ENCODE measurements at places on chromosomes 12 and 14.

DNA sequence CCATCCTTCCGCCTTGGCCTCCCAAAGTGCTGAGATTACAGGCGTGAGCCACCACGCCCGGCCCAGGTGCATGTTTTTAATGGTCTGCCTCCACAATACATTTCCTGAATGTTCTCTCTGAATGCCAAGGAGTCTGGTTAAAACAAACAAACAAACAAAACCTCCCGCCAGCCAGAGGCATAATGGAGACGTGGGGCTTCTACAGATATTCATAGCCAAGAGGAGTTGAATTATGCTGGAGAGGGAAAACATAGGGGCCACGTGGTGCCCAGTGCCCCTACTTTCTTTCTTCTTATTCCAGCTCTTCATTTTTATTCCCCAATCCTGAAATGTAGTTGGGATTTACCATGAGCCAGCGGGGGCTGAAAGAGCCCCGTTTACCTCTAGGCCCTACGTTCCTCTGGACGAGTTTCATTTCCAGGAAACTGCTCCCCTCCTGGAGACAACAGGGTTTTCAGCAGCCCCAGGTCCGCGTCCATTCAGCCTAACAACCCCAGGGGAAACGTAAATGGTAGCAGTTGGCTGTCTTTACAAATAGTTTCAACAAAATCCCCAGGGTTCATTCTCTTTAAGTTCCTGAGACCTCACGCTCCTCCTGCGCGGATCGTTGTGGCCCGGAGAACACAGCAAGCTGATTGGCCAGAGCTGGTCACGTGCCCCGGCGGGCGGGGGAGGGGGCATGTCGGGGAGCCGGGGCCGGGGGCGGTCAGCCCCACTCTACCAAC lies 108.5 kb upstream of the ESRRB start:
- no peak for DNase-seq

- no peak for DNase-seq
Measured at GRCh38 chr12:84408936-84409335, 503.7 kb downstream of the SLC6A15 start.

- no peak for DNase-seq
Measured at GRCh38 chr12:123268850-123269249, 2.8 kb downstream of the CDK2AP1 start.

GRCh38 chr12:67471810-67472209 lies 176.7 kb upstream of the DYRK2 start:
- DNase-seq: no peak

DNA sequence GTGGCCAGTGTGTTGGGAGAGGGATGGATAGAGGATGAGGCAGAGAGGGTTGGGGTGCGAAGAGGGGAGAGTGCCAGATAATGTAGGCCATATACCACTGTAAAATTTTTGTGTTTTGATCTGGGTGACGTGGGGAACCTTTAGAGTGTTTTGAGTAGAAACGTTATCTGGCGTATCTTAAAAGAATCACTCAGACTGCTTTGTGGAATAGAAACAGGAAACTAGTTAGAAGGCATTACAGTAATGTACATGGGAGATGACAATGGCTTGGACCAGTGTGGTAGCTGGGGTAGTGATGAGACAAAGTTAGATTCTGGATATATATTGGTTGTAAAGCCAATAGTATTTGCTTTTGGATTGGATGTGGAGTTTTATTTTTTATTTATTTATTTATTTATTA lies 20.6 kb downstream of the ATF1 start:
- no peak for DNase-seq

DNA sequence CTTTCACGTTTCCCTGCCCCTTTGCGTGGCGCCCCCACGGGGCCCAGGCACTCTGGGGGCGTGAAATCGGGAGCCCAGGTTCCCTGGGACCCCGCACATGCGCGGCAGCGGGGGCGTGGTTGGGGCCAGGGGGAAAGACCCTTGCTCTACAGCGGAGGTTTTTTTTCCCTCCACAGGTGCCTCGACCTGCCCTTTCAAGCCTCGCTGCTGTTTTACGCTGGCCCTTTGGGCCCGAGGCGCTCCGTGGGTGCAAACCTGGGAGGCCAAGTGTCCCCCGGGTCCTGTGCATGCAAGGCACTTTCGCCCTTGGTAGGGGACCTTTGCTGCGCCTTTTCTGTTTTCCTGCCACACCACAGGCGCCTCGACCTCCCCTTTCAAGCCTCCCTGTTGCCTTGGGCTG lies 329.8 kb downstream of the ALG10 start:
- no peak for DNase-seq

DNA sequence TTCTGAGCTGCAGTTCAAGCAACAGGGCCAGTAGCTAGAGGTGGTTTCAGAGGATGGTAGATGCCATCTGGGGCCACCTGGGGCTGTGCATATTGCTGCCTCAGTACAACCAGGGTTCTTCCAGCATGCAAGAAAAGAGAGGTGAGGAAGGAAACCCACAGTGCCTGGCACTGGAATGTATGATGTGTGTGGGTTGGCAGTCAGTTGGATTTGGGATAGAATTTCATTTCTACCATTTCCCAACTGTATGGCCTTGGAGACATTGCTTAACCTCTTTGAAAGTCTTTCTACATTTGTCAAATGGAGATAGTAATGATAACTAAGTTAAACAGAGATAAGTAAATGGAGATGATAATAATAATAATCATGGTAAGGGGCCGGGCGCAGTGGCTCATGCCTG lies 10.2 kb upstream of the LRRC10 start:
- DNase-seq: no peak

DNA sequence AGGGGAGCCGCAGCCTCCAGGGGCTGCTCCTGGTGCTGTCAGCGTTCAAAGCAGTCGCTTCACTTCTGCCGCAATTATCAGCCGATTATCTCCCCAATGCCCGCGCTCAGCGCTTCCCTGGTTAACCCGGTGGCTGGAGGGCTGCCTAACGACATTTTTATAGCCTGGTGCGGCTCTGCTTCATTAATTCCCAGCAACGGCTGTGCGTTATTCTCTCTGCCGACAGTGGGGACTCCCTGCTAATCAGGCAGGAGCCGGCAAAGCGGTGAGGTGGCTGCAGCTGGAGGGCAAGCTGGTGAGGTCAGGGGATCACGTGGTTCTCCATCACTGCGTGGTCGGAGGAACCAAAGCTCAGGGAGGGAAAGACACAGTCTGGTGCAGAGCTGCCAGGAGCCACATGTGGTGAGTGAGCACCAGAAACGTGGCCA lies 62.9 kb downstream of the GLRX5 start:
- DNase-seq: no peak

Data from NCI-H187 treated with DMSO at 0.1 percent for 48 hours (cell line).